Calu3 (cell line): ENCODE measurements at places on chromosomes 13 and 19. TPM values are rescaled to one million over a fixed set of nuclear protein-coding genes. Genes with fewer than 3 reads are reported as not detected.

GIPR gene
- 6.9 TPM in 2 replicates for total RNA-seq

GRCh38 chr13:107035186-107035585, 467.2 kb upstream of the ARGLU1 start:
- H3K27me3 ChIP-seq = no peaks in the 10 kb centered on the region
- no peaks in the 10 kb centered on the region for H3K4me1 ChIP-seq
- H3K36me3 ChIP-seq = no peaks in the 10 kb centered on the region
- DNase-seq = no peak
- no peak overlapping the region for H3K27ac ChIP-seq
- H3K4me3 ChIP-seq = no peak overlapping the region

KANK3 gene
- total RNA-seq = 0.17 TPM in 1 of 2 replicates, not detected in the other

DNA sequence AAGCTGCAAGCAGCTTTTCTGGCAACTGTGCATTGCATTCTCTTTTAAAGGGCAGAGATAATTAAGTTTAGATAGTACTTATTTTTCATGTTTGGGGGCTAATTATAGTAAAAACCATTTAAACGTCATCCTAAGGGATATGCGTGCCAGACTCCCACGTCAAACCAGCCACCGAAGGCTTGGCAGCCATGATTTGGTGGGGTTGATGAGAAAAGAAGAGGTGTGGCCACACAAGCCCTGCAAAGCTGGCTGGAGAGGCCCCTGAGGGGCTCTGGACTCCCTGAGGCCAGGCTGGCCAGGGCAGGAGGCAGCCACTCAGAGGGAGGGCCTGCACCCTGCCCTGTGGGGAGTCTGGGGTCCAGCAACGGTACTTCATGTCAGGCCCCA, 17.5 kb downstream of the PEPD start:
- H3K4me1 ChIP-seq = peaks cover 12% of the 10 kb centered on the region
- H3K4me3 ChIP-seq = no peak overlapping the region
- H3K27me3 ChIP-seq = no peaks in the 10 kb centered on the region
- H3K27ac ChIP-seq = no peak overlapping the region
- H3K36me3 ChIP-seq = no peaks in the 10 kb centered on the region
- DNase-seq = no peak

DNA sequence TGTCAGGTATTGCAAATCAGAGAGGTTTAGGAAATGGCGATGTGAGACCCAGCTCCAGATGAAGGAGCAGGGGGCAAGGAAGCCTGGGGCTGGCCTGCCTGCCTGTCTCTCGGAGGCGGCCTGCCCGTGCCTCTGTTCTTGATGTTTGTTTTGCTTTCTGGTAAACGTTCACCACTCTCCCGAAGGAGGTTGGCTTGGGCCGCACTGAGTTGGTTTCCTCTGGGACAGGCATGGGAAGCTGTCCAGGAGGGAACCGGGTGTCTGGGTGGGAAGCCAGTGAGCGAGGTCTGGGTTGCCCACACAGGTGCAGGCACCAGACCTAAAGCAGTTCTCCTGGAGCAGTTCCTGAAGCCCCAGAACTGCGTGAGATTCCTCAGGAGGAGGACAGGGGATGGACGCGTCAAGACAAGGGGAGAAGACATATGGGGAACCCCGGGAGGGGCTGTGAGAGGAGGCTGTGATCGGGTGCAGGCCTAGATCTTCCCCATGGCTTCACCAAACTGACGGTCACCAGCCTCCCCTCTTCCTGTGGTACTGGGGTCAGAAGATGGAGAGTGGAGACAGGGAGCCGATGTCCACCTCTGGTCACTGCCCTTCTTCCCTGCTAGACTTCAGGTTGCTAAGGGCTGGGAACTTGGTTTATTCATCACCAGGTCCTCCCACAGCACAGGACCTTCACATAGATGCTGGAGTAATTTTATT, 15.2 kb downstream of the COL4A2 start:
- H3K27me3 ChIP-seq = no peaks in the 10 kb centered on the region
- peaks cover 8% of the 10 kb centered on the region for H3K4me1 ChIP-seq
- no peaks in the 10 kb centered on the region for H3K36me3 ChIP-seq
- DNase-seq = no peak
- no peak overlapping the region for H3K4me3 ChIP-seq

MBD3L3 gene
- total RNA-seq = not detected in 2 replicates

IGFL3 gene
- total RNA-seq = not detected in 2 replicates

DNA sequence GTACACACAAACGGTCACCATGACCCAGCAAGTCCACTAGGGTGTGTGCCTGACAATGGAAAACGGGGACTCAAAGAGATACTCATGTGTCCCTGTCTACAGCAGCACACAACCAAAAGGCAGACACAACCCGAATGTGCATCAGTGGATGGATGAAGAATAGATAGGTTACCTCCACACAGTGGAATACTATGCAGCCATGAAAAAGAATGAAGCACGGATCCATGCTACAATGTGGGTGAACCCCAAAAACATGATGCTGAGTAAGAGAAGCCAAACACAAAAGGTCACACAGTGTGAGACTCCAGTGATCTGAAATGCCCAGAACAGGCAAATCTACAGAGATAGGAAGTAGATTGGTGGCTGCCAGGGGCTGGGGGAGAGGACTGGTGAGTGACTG, 9.0 kb downstream of the CERS1 start:
- no peaks in the 10 kb centered on the region for H3K36me3 ChIP-seq
- H3K4me1 ChIP-seq = no peaks in the 10 kb centered on the region
- no peak for DNase-seq

SOX1 gene
- not detected in 2 replicates for total RNA-seq

DNA sequence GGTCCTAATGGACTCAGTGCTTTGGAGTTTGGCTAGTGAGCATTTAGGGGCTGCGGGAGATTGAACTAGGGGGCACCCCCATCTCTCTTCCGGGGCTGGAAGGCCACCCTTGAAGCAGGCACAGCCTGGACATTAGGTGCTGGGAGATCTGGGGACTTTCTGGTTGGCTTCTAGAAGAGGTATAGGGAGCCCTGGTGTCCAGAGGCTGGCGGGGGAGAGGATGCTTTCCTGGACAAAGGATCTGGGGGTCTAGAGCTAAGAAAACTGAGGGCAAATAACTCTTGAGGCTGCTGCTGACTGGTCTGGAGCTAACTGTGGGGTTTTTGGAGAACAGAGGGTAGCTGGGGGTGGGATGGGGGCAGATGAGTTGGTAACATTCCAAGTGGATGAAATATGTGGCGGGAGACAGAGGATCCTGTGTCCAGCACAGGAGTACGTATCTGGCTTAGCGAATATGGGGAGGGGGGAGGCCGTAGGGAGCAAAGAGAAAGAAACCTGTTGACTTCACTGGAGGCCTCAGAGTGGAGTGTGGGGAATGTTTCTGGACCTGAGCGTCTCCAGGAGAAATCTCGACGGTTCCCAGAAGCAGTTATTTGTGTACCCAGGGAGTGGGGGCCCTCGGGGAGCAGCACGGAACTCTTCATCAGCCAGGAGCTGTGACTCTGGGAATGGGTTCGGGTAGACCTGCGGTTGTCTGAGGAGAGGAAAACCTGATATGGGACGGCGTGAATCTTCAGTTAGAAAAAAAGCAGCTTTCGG, 1.4 kb downstream of the HNRNPUL1 start:
- peak overlapping the region; percentile 95 for H3K4me3 ChIP-seq
- peaks cover 92% of the 10 kb centered on the region for H3K36me3 ChIP-seq
- peaks cover 40% of the 10 kb centered on the region for H3K4me1 ChIP-seq
- peak; percentile 21 for DNase-seq
- peak overlapping the region; percentile 100 for H3K27ac ChIP-seq

- H3K27me3 ChIP-seq = no peaks in the 10 kb centered on the region
- H3K27ac ChIP-seq = no peak overlapping the region
- no peaks in the 10 kb centered on the region for H3K36me3 ChIP-seq
- DNase-seq = no peak
- H3K4me3 ChIP-seq = no peak overlapping the region
- H3K4me1 ChIP-seq = no peaks in the 10 kb centered on the region
These were observed 71.4 kb upstream of the CLDN10 start for GRCh38 chr13:95480791-95481780.

DNA sequence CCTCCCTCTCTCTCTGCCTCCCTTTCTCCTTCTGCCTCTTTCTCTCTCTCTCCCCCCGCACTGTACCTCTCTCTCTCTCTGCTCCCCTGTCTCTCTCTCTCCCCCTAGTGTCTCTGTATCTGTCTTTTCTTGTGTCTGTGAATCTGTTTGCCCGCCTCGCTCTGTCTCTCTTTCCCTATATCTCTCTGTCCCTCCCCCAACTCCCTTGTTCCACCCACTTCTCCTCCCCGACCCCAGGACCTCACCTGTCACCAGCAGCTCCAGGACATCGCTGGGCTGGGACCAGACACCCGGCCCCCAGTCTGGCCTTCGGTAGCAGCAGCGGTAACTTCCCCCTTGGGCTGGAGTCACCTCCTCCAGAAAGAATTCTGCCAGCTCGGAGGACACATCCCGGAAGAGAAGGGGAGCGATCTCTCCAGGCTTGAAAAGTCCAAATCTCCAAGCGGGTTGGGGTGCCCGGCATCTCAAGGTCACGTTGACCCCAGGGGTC, 3.9 kb downstream of the OSCAR start:
- H3K4me1 ChIP-seq = peaks cover 14% of the 10 kb centered on the region
- H3K4me3 ChIP-seq = peak overlapping the region; percentile 64

CEACAM3 gene
- total RNA-seq = not detected in 2 replicates

PNMA8C gene
- not detected in 2 replicates for total RNA-seq

GRCh38 chr13:74194846-74195245, 60.6 kb upstream of the KLF12 start:
- H3K27ac ChIP-seq = no peak overlapping the region
- DNase-seq = no peak
- no peak overlapping the region for H3K4me3 ChIP-seq
- no peaks in the 10 kb centered on the region for H3K27me3 ChIP-seq
- H3K36me3 ChIP-seq = no peaks in the 10 kb centered on the region

CLC gene
- not detected in 2 replicates for total RNA-seq

DNA sequence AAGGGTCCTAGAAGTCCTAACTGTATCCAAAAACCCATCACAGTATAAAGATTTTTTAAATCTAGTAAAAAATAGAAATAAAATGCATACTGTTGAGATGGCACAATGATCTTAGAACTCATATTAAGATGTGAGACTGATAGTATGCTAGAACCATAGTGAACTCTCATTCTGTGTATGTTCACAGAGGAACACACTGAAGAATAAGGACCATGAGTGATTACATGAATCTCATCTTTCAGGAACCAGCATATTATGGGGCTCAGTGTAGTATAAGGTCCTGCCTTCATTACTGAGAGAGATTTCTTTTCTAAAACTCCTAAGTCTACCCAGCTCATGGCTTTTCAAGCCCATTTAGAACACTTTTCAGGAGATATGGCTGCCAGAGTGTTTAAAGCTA, 59.8 kb upstream of the RFC3 start:
- no peaks in the 10 kb centered on the region for H3K27me3 ChIP-seq
- no peak for DNase-seq
- H3K27ac ChIP-seq = no peak overlapping the region
- H3K36me3 ChIP-seq = no peaks in the 10 kb centered on the region
- no peak overlapping the region for H3K4me3 ChIP-seq
- no peaks in the 10 kb centered on the region for H3K4me1 ChIP-seq

DNA sequence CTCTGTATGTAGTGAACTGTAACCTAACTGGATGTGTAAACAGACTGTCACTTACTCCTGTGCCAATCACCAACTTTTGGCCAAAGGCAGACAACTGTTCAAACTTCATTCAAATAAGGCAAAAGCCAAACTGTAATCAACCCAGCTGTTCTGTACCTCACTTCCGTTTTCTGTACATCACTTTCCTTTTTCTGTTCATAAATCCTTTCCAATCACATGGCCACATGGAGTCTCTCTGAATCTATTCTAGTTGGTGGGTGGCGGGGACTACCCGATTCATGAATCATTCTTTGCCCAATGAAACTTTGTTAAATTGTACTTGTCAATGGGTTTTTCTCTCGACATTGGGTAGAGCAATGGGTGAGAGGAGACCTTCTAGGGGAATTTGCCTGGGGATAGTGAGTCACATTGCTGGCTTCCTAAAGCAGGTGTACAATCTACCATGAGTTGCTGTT, 178.3 kb upstream of the RFC3 start:
- no peaks in the 10 kb centered on the region for H3K4me1 ChIP-seq
- no peak for DNase-seq

GRCh38 chr13:36132376-36132775, 1.2 kb upstream of the DCLK1 start:
- DNase-seq = no peak
- H3K27me3 ChIP-seq = peaks cover 35% of the 10 kb centered on the region
- no peak overlapping the region for H3K4me3 ChIP-seq
- H3K36me3 ChIP-seq = no peaks in the 10 kb centered on the region

GRCh38 chr13:99926014-99926731, 45.4 kb downstream of the ZIC5 start:
- no peaks in the 10 kb centered on the region for H3K36me3 ChIP-seq
- no peaks in the 10 kb centered on the region for H3K27me3 ChIP-seq
- DNase-seq = peak; percentile 4
- H3K4me3 ChIP-seq = no peak overlapping the region
- no peak overlapping the region for H3K27ac ChIP-seq
- no peaks in the 10 kb centered on the region for H3K4me1 ChIP-seq

ZNF878 gene
- 0.49 and 0.66 TPM in 2 replicates for total RNA-seq

GRCh38 chr13:99035715-99036114, 57.9 kb upstream of the DOCK9 start:
- no peak overlapping the region for H3K4me3 ChIP-seq
- H3K36me3 ChIP-seq = no peaks in the 10 kb centered on the region
- DNase-seq = no peak
- no peaks in the 10 kb centered on the region for H3K27me3 ChIP-seq

GRCh38 chr19:38658462-38659306, 11.2 kb downstream of the ACTN4 start:
- no peaks in the 10 kb centered on the region for H3K27me3 ChIP-seq
- peak overlapping the region; percentile 99 for H3K4me3 ChIP-seq
- peaks cover 91% of the 10 kb centered on the region for H3K4me1 ChIP-seq
- H3K27ac ChIP-seq = peak overlapping the region; percentile 100

DNA sequence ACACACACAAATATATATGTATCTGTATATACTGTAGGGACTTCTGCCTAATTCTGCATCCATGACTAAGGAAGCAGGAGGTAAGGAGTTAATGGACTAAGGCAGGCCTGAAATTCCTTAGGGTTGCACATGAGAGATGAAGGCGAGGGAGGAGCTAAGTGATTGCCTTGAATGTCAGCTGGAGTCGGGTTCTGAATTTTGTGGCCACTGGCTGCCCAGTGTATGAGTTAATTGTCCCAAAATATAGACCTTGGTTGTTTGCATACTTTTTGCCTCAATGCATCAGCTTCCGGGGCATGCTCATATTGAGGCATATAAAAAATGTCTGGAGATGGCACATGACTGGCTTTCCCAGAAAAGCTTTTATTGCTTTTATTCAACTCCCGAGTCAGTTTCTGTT, 245.5 kb downstream of the TDRD3 start:
- H3K36me3 ChIP-seq = no peaks in the 10 kb centered on the region
- H3K27me3 ChIP-seq = no peaks in the 10 kb centered on the region
- no peaks in the 10 kb centered on the region for H3K4me1 ChIP-seq
- no peak overlapping the region for H3K4me3 ChIP-seq
- DNase-seq = no peak

KLC3 gene
- 3.3 and 4.5 TPM in 2 replicates for total RNA-seq

ARHGAP33 gene
- total RNA-seq = 16.8 and 27.0 TPM in 2 replicates

ZNF154 gene
- total RNA-seq = not detected in 2 replicates

ZNF560 gene
- total RNA-seq = not detected in 2 replicates

GRCh38 chr13:25051065-25051464, 44.9 kb upstream of the PABPC3 start:
- DNase-seq = no peak
- no peak overlapping the region for H3K4me3 ChIP-seq
- no peaks in the 10 kb centered on the region for H3K4me1 ChIP-seq
- H3K36me3 ChIP-seq = no peaks in the 10 kb centered on the region
- peaks cover 80% of the 10 kb centered on the region for H3K27me3 ChIP-seq
- no peak overlapping the region for H3K27ac ChIP-seq

CYP4F11 gene
- total RNA-seq = 2.6 and 7.2 TPM in 2 replicates

GRCh38 chr19:56372281-56372680, 21.1 kb downstream of the ZNF582 start:
- no peak for DNase-seq
- H3K4me1 ChIP-seq = no peaks in the 10 kb centered on the region
- H3K36me3 ChIP-seq = no peaks in the 10 kb centered on the region
- no peak overlapping the region for H3K4me3 ChIP-seq
